ENCODE measurements at places on chromosomes 2 and 18.

GRCh38 chr2:200578778-200579177 is 7.0 kb upstream of the AOX1 start:
- DNase-seq, result no peak

DNA sequence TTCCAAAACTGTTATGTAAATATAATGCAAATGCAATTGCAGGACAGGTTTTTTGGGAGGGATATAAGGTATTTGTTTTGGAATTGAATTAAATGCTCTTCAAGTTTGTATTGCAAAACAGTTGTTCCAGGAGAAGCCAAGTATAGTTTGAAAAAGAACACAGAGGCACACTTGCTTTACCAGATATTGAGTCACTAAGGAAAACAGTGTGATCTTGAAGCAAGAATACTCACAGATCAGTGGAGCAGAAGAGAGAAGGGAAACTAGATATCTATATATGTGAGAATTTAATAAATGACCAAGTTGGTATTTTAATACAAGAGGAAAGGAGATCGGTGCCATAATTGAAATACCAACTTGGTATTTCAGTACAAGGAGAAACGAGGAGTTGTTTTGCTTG is 178.9 kb downstream of the CAPN13 start:
- no peak for DNase-seq

- no peak for DNase-seq
Measured at GRCh38 chr18:56770097-56770496, 118.9 kb downstream of the WDR7 start.

DNA sequence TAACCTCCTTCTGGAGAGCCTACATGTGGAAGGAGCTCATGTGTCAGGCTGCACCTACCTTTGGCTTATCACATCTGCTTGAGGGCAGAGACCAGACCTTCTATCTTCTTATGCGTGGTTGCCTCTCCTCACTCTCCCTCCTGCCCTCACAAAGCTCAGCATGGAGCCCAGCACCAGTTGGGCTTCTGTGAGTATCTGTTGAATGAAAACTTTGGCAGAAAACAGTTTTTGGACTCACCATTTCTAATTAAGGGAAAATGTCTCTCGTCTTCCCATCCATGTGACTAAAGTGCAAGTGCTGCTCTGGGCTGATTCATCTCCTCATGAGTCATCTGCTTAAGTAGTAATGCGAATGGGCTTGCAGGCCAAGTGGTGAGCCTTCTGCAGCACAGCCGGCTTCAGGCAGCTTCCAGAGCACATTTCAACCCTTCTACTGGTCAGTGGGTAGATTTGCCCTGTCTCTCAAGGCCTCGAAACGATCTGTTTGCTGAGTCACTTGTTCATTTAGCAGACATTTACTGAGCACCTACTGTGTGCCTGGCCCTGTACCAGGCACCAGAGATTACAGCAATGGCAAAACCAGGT is 102.6 kb downstream of the VSNL1 start:
- no peak for DNase-seq

DNA sequence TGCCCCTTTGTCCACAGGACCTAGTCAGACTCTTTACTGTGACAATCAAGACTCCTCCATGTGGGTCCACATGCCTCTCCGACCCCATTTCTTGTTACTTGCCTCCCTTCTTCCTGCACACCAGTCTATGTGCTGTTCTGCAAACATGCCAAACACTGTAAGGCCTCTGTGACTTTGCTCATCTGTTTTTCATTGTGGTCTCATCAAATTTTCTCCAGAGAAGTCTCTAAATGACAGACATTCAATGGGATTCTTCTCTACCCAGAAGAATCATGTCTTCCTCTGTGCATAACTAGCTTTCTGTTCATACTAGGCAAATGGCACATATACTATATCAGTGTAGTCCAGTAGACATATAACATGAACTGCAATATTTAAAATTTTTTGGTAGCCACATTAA is 43.0 kb upstream of the KCNE4 start:
- DNase-seq, result no peak

DNA sequence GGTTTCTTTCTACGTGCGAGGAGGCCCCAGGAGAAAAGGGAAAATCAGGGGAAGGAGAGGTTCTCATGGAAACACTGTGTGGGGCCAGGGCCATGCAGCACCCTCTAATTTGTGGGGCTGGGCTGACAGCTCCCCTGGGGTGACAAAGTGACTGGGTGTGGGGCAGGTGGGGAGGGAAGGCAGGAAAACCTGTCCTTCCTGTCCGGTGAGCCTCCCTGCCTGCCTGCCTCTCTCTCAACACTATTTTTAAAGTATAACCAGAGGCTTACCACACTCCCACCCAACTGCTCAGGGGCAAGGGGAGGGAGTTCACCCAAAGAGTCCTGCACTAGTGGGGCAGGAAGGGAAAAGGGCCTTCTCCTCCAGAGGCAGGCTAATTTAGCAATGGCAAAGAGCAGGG is 10.5 kb upstream of the EPAS1 start:
- DNase-seq, result no peak
